ENCODE measurements at places on chromosomes 13 and 19.

DNA sequence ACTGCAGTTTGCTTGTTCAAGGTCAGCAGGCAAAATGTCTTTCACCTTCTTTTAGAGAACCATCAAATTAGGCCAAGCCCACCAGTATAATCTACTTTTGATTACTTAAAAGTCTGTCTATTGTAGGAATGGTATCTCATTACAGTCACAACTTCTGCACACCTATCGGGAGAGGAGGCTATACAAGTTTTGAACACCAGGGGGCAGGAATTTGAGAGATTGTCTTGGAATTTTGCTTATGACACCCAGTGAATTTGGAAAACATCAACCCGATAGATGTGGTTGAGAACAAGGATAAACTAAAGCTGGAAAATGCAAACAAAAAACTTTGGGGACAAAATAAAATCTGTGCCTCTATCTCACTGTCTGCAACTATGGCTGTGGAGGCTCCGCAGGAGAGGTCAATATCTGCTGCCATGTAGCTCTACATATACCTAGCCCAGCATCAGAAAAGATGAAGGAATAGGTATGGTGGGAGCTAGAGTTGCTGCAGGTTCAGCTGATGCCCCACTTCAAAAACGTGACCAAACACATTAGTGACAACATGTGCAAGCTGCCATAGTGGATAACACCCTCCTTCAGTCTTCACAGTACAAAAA, 1299.2 kb upstream of the SPRY2 start:
- DNase-seq: no peak

- no peak for DNase-seq
These were observed 96.3 kb upstream of the TNFSF11 start for GRCh38 chr13:42477596-42478190.

- no peak for DNase-seq
These were observed 1483.7 kb downstream of the PCDH9 start for GRCh38 chr13:65746406-65746921.

DNA sequence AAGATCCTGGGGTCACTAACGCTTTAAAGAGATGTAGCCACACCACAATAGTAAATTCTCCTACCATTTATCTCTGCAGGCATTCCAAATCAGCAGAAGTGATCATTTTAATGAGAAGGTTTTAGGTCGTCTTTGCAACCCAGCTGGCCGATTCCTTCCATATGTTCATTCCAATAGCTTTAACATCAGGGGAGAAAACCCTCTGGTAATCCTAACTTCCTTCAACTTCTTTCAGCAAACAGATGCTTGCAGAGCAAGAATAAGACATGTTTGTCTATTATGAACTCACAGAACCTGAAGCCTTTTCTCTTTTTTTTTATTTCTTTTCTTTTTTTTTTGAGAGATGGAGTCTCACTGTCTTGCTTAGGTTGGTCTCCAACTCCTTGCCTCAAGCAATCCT, 498.6 kb upstream of the SLITRK1 start:
- no peak for DNase-seq

DNA sequence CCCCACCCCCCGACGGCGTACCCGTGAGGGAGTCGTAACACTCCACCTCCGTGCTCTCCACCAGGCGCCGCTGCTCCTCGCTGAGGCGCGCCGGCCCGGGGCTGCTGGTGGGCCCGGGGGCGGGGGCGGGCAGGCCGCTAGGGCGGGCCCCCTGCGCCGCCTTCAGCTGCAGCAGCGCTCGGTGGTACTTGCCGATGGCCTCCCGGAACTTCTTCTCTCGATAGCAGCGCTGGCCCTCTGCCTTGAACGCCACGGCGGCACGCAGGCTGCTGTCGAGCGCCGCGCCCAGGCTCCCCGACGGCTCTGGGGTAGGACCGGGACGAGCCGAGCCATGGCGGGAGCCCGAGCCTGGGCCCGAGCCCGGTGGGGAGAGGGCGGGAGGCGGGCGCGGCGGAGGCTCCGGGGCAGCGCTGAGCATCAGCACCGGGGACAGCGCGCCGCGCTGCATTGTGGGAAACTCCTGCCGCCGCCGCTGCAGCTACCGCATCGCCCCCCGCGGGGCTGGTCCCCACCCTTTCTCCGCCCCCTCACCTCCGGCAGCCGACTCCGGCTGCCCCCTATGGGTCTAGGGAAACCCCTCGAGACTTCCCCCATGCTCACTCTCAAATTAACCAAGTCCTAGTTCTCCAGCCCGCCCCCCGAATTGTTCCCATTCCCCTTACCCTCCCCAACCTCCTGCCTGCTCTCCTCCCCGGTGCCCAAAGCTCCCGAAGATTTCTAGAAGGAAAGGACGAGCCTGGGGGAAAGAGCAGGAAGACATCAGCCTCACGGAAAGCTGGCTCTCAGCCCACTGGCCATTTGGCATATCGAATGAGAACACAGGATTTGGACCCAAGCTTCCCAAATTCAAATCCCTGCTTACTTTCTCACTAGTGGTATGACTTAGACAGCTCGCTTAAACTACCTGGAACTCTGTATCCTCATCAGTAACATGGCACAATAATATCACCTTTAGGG, at the start of gene TTC9B:
TTC9B (minus strand) TSS at position 451 of the 957 bp plus-strand sequence; CDS start at position 448, 3 bp downstream.
- DNase-seq: peak; percentile 8

GRCh38 chr13:51977625-51978024, 33.6 kb downstream of the ATP7B start:
- DNase-seq: no peak

All from NCI-H1436 (cell line).